ENCODE measurements at places on chromosomes 7 and 10.
A peak's percentile ranks its signal among the peaks of the same experiment; 100 is the strongest.

- peaks cover 4% of the 10 kb centered on the region for H3K36me3 ChIP-seq
- peak overlapping the region; percentile 98 for H3K27ac ChIP-seq
- H3K27me3 ChIP-seq: no peaks in the 10 kb centered on the region
- peak overlapping the region; percentile 98 for H3K4me3 ChIP-seq
These were observed 847 bp downstream of the GARS1 start for GRCh38 chr7:30595436-30596013.

DNA sequence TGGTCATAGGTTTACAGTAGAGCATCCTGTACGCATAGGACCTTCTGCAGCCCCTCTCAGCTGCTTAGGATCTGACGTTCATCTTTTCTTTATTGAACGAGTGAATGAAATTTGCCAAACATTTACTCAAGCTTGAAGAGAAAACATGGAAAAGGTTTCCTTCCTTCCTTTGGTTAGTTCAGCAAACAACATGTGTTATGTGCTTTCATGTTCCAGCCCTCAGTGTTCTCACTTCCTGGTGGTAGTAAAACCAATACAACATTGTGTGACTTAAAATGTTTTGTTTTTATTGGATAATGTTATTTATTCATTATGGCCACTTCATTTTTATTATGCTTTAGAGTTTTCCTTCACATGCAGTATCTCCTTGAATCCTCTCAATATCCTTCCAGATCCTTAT, 1.4 kb upstream of the CDCA7L start:
- peak; percentile 30 for DNase-seq
- no peak overlapping the region for H3K4me3 ChIP-seq
- no peaks in the 10 kb centered on the region for H3K36me3 ChIP-seq

DNA sequence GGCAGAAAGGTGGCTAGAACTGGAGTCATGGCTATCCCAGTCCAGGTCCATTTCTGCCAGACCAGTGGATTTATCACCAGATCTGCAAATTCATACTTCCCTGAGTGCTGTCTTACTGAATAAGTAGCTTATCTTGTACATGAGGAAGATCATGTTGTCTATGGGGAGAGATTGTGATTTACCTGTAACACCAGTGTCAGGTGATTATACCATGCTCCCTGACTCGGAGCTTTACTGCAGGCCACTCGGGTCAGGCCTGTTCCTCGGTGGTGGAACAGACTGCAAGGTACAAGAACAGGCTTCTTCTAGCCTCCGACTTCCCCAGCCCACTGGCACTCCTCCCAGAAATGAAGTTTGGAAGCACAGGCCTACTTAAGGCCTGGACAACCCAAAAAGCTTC, 42.6 kb upstream of the DLG5 start:
- no peaks in the 10 kb centered on the region for H3K4me1 ChIP-seq
- no peak overlapping the region for H3K27ac ChIP-seq
- no peak for DNase-seq
- H3K36me3 ChIP-seq: no peaks in the 10 kb centered on the region
- H3K27me3 ChIP-seq: no peaks in the 10 kb centered on the region
- H3K4me3 ChIP-seq: no peak overlapping the region

GRCh38 chr10:124259139-124259825, 159.4 kb downstream of the OAT start:
- no peaks in the 10 kb centered on the region for H3K27me3 ChIP-seq
- H3K4me3 ChIP-seq: no peak overlapping the region
- no peak for DNase-seq
- H3K36me3 ChIP-seq: no peaks in the 10 kb centered on the region
- H3K4me1 ChIP-seq: no peaks in the 10 kb centered on the region

- no peak overlapping the region for H3K27ac ChIP-seq
- DNase-seq: no peak
- H3K27me3 ChIP-seq: no peaks in the 10 kb centered on the region
- H3K4me1 ChIP-seq: no peaks in the 10 kb centered on the region
- H3K4me3 ChIP-seq: no peak overlapping the region
These were observed 344.9 kb upstream of the CHRM2 start for GRCh38 chr7:136523571-136523970.

DNA sequence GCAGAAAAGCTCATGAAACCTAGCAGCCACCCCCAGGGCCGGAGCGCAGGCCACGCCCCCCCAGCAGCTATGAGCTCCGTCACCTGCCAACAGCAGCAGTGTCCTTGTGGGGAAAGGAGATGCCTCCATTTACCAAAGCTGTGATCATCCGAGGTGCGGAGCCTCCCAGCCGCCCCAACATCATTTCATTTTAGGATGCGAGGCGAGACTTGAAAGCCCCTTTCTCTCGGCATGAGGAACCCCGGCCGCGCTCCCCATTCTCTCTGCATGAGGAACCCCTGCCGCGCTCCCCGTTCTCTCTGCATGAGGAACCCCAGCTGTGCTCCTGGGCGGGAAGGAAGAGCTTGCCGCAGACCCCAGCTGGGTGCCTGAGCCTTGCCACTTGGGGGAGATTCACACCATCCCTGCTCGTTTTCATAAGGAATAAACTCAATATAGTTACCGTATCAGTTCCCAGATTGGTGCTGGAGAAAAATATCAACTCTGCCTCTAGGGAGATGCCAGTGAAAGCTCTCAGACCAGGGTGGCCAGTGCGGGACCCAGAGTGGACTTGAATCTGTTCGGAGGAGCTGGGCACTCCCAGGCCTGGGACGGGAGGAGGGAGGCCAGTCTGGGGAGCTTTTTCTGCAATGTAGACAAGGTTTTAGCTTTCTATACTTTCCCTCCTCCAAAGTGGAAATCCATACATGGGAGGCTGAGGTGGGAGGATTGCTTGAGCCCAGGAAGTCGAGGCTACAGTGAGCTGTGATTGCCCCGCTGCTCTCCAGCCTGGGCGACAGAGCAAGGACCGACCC, 35.0 kb downstream of the JAKMIP3 start:
- no peaks in the 10 kb centered on the region for H3K27me3 ChIP-seq
- no peaks in the 10 kb centered on the region for H3K4me1 ChIP-seq
- no peak overlapping the region for H3K4me3 ChIP-seq

Measured in B cell (primary cell).